Esophagus muscularis mucosa (tissue), 4 donors: ENCODE measurements at places on chromosomes 4 and X. TPM values are rescaled to one million over a fixed set of nuclear protein-coding genes. Genes with fewer than 3 reads are reported as not detected.

DNA sequence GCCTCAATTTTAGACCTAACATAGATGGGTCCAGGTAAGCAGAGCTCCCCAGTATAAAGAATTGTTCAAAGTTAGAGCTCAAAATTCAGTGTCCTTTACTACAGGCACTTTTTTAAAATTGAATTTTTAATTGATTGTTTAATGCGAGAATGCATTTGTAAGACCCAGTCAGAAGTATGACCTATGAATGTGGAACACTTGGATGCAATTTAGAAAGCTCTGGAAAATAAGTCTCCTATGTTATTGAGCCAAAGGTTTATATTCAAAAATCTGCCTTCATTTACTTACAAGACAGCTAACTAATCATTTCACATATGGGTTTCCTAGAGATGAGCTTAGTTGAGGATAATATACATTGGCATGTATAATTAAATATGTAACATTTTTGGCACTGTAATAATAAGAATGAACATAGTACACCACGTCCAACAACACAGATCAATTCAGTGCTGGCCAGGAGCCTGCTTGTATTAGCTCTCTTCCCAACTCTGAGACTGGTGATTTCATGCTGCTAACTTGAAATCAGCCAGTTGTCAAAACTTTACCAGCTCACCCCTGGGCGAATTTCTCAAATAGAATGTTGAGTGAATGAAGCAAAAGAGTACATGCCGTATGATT is 197.2 kb upstream of the NPY2R start:
- no peak overlapping the region for H3K27ac ChIP-seq
- H3K36me3 ChIP-seq = no peaks in the 10 kb centered on the region
- H3K4me1 ChIP-seq = no peaks in the 10 kb centered on the region
- H3K27me3 ChIP-seq = no peaks in the 10 kb centered on the region

DNA sequence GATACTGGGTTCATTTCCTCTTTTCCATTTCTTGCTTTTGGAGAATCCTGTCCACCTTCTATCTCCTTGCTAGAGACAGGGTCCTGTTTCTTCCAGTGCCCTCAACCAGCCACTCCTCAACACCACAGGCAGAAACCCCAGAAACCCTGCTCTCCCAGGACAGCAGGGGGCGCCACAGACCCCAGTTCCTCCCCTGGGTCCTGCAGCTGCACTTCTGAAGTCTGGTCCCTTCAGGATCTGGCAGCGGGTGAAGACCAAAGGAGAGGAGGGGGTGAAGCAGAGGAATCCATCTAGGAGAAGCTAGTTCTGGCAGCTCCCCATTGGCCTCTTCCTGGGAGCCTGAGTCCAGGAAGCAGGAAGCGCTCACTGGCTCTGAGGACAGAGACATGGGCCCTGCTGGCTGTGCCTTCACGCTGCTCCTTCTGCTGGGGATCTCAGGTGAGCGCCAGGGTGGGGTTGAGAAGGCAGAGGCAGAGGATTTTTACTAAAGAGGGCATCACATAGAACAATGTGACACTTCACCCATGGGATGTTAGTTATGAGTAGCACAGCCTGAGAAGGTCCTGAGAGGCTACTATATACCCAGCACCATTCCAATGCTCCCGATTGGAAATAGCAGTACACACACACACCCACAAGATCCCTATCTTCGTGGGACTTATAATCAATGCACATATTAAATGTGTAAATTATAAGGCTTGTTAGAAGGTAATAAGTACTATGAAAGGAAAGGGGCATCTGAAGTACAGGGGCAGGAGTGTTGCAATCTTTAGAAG is at the start of gene PRSS48:
TSS of gene PRSS48 (plus strand) at position 375 of the 776 bp plus-strand sequence. CDS start at position 387, 12 bp downstream.
- no peaks in the 10 kb centered on the region for H3K27me3 ChIP-seq
- no peak within 1 kb of the TSS for H3K4me3 ChIP-seq
- H3K4me1 ChIP-seq = peaks cover 12% of the 10 kb centered on the region
- no peak for DNase-seq

DNA sequence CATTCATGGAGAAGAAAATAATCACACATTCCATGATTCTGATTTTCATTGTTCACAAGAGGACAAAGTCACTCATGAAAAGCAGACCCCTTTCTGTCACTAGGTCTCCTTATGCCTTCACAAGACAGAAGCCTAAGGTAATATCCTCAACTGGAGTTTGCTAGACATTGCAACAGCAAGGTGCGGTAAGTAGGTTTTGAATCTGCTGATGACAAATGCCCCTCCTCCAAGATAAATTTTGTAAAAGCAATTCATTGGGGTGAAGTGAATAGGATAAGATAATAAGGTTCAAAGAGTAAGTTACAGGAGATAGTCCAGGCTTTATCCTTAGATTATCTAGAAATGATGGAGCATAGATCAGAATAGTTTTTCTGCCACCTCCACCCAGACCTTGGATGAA is 16.1 kb upstream of the CYP2U1 start:
- H3K27ac ChIP-seq = no peak overlapping the region
- DNase-seq = no peak
- H3K36me3 ChIP-seq = no peaks in the 10 kb centered on the region
- peaks cover 8% of the 10 kb centered on the region for H3K4me1 ChIP-seq

- no peaks in the 10 kb centered on the region for H3K36me3 ChIP-seq
- no peak overlapping the region for H3K4me3 ChIP-seq
- no peak for DNase-seq
- H3K27me3 ChIP-seq = no peaks in the 10 kb centered on the region
- H3K4me1 ChIP-seq = no peaks in the 10 kb centered on the region
These were observed 72.0 kb upstream of the MAGEB16 start for GRCh38 chrX:35726176-35726575.

DNA sequence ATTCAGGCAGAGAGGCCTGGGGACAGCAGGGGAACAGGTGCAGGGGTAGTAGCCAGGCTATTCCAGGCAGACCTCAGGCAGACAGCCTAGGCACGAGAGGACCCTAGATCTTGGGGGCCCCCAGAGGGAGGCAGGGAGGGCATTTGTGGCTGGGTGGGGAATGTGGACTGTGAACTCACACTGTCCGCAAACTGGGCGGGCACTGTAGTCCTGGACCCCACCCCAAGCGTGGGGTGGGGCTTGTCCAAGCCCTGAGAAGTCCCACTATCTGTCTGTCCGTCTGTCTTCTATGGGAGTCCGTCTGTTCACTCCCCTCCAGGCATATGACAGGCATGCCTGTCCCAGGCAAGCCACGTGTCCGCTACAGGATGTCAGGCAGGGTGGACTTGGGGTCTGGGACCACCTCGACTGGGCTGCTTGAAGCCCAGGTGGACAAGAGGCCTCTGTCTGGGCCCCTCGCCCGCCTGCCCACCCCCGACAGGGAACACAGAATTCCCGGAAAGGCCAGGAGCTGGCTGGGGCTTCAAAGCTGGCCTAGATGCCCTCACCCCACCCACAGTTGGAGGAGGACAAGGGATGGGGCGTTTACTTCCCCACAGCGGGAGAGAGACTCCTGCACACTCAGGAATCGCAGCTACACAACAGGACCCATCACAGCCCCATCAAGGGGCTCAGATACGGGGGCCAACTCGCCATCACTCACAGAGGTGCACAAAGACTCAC is at the start of gene SLC38A5:
TSS of gene SLC38A5 (minus strand) at position 151 of the 723 bp plus-strand sequence. CDS start 2,336 bp downstream, outside the sequence.
- H3K36me3 ChIP-seq = no peaks in the 10 kb centered on the region
- no peak within 1 kb of the TSS for H3K27ac ChIP-seq
- H3K4me1 ChIP-seq = peaks cover 26% of the 10 kb centered on the region
- H3K27me3 ChIP-seq = peaks cover 21% of the 10 kb centered on the region
- no peak for DNase-seq

GRCh38 chrX:37926700-37927099 is 79.3 kb upstream of the DYNLT3 start:
- no peak overlapping the region for H3K4me3 ChIP-seq
- H3K27me3 ChIP-seq = peaks cover 2% of the 10 kb centered on the region
- H3K27ac ChIP-seq = no peak overlapping the region
- no peak for DNase-seq
- no peaks in the 10 kb centered on the region for H3K4me1 ChIP-seq

GRCh38 chr4:103074744-103075434 is 1.7 kb downstream of the SLC9B2 start:
- peaks cover 22% of the 10 kb centered on the region for H3K4me1 ChIP-seq
- H3K27me3 ChIP-seq = no peaks in the 10 kb centered on the region
- DNase-seq = no peak
- H3K27ac ChIP-seq = peak overlapping the region; percentile 95
- H3K36me3 ChIP-seq = no peaks in the 10 kb centered on the region
- peak overlapping the region; percentile 82 for H3K4me3 ChIP-seq

- no peak overlapping the region for H3K27ac ChIP-seq
- no peaks in the 10 kb centered on the region for H3K4me1 ChIP-seq
- H3K27me3 ChIP-seq = no peaks in the 10 kb centered on the region
- H3K36me3 ChIP-seq = no peaks in the 10 kb centered on the region
These were observed 48.5 kb upstream of the PABPC1L2A start for GRCh38 chrX:73127700-73128241.

DNA sequence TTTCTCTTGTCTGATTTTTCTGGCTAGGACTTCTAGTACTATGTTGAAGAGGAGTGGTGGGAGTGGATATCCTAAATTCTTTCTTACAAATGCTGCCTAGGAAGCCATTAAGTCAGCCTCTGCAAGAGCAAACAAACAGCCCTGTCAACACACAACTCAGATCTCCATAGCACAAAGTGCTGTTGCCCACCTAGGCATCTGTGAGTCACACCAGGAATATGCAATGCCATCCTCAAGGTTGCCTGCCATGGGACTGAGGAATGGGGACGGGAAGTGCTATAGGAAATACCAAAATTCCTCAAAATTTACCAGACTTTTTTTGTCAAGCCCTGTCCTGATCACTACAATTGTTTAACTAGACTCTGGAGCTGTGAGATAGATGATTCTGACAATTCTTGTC is 466.9 kb downstream of the FSTL5 start:
- H3K27me3 ChIP-seq = no peaks in the 10 kb centered on the region
- no peaks in the 10 kb centered on the region for H3K36me3 ChIP-seq
- no peak for DNase-seq

GRCh38 chrX:21989384-21989783 is 42.7 kb upstream of the PHEX start:
- H3K4me3 ChIP-seq = no peak overlapping the region
- DNase-seq = no peak
- no peak overlapping the region for H3K27ac ChIP-seq
- H3K4me1 ChIP-seq = no peaks in the 10 kb centered on the region

- H3K36me3 ChIP-seq = peaks cover 3% of the 10 kb centered on the region
- H3K4me1 ChIP-seq = peaks cover 48% of the 10 kb centered on the region
- H3K4me3 ChIP-seq = no peak overlapping the region
- no peak overlapping the region for H3K27ac ChIP-seq
These were observed 34.2 kb downstream of the FAM193A start for GRCh38 chr4:2570551-2571222.

DNA sequence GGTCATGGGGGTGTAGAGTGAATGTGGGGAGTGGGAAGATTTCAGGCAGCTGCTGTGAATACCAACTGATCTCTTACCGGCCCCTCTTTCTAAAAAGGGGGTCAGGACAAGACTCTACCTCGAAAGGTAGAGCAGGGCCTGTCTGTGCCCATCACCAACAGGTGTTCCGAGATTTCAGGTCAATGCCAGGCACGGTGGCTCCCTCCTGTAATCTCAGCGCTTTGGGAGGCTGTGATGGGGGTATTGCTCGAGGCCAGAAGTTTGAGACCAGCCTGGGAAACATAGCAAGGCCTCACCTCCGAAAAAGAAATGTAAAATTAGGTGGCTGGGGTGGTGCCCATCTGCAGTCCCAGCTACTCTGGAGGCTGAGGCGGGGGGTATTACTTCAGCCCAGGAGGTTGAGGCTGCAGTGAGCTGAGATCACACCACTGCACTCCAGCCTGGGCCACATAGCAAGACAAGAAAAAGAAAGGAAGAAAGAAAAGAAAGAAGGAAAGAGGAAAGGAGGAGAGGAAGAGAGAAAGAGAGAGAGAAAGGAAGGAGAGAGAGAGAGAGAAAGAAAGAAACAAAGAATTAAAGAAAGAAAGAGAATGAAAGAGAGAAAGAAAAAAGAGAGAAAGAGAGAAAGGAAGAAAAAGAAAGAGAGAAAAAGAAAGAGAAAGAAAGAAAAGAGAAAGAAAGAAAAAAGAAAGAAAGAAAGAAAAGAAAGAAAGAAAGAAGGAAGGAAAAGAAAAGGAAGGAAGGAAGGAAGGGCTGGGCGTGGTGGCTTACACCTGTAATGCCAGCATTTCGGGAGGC is 50.1 kb downstream of the CRLF2 start:
- H3K27me3 ChIP-seq = peaks cover 33% of the 10 kb centered on the region
- DNase-seq = peak; percentile 62
- H3K27ac ChIP-seq = no peak overlapping the region
- H3K4me3 ChIP-seq = no peak overlapping the region

BEX2 gene
- total RNA-seq = 2.1 TPM

SCML2 gene
- total RNA-seq = 1.7 TPM

FAM133A gene
- total RNA-seq = not detected

RBM46 gene
- not detected for total RNA-seq

ZAR1 gene
- total RNA-seq = not detected
